ENCODE measurements at places on chromosomes 12 and 14.

- DNase-seq: no peak
These were observed 157.6 kb upstream of the TMCC3 start for GRCh38 chr12:94807951-94808350.

DNA sequence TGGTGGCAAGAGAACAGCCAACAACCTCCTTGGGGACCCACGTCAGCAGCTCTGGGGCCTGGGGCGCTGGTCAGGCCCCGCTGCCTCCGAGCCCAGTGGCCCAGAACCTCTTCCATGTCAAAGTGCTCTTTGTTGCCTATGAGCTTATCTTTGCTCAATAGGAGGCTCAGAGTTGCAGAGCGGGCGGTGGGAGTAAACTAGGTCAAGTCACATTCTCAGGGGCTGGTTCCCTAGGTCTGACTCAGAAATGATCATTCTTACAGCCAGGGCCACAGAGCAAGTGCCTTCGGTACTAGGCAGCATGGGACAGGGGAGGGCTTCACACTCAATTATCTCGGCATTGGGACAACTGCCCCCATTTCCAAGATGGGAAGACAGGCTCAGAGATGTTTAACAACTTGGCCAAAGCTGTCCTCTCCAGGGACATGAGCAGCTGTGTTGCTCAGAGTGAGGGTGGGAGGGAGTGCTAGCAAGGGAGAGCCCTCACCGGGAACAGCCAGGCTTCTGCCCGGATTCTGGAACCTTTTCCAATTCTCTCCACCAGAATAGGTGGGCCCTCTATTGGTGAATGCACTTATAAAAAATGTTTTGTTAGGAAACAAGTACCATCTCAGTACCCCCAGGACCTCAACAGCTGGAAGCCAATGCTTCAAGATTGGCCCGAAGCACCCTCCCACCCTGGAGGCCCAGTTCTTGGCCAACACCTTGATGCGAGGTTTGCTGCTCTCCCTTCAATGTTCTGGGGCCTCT is 11.9 kb downstream of the SLC25A29 start:
- DNase-seq: no peak

- DNase-seq: no peak
These were observed at the start of gene VRTN for GRCh38 chr14:74348241-74348734. TSS of gene VRTN (plus strand) at chr14:74348471. CDS start at chr14:74356784, 8,313 bp downstream.

GRCh38 chr12:117551665-117552064 is 190.2 kb upstream of the NOS1 start:
- DNase-seq: no peak

DNA sequence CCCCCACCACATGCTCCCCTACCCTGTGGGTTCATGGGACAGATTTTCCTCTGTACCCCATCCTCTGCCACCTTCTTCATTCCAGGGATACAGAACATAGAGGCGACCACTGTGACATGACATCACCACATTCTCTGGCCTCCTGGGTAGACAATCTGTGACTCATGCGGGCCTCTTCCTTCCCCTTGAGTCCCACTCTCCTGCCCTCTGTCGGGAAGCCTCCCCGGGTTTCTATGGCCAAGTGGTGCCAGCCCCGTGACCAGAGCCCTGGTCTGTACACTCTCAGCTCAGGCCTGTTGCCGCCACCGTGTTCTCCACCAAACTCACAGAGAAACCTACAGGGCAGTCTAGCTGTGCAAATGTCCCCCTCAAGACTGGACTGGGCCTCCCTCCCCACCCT is 8.0 kb downstream of the CLMN start:
- no peak for DNase-seq

- DNase-seq: no peak
These were observed 197.5 kb downstream of the STXBP6 start for GRCh38 chr14:24852312-24853060.

DNA sequence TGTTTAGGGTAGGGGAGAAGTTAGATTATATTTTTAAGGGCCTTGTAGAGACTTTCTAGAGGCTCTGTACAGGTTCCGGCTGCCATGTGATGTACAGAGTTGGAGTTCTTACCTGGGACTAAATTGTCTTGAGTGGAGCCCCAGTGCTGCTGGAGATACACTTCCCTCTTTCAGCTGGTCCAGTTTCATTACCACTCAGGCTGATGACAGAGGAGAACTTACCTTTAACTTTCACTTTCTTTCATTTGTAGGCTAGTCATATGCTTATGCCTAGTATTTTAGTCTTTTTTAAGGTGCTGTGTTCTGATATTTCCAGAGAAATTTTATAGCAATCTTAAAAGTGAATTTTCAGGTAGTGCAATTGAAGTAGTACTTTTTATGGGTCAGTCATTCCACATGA is 117.3 kb downstream of the ERC1 start:
- DNase-seq: no peak

DNA sequence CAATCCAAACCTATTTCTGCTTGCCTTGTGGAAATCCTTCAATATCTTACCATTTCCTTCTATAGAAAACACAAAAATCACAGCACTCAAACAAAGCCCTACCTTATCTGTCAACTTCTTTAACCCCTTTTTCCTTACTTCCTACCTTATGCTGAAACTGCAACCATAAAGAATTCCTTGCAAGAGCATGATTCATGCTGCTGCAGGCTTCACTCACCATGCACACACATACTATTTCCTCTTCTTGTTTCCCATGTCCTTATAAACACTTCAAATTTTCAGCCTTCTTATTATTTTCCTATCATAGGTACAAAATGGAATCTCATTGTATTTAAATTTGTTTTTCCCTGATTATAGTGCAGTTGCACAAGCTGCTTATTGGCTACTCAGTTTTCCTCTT is 23.3 kb downstream of the LMNTD1 start:
- DNase-seq: no peak

GRCh38 chr12:66736931-66737330 is 58.1 kb upstream of the GRIP1 start:
- no peak for DNase-seq

DNA sequence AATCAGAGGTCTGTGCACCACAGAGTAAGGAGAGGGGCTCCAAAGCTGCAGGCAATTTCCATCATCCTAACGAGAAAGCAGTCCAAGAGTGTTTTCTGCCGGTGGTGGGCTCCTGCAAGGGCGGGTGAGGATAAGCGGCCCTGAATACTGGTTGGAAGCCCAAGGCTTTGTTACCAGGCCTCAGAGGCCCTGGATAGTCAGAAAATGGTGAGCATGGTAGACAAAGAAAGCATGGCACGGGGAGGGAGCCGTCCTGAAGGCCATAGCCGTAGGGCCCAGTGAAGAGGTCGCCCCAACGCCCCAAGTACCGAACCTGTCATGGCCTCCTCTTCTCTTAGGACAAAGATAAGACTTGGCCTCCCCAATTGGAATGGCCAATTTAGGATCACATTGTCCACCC is 306.6 kb upstream of the FKBP4 start:
- no peak for DNase-seq

DNA sequence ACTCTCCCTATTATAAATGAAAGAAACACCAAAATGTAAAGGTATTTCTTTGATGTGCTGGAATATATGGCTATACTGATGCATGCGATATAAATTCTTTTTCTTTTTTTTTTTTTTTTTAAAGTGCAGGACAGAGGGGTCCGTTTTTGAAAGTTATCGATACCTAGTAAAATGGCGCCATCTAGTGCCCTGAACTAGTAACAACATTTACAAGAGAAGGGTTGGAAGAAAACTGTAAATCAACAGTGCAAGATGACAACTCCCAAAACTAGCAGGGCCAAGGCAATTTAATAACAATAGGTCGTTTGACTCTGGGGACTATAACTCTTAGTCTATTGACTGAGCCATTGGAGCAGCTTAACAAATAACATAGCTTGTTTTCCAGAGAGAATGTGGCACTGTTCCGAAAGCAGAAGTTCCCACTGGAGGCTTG is 137.7 kb downstream of the SPTSSA start:
- peak; percentile 55 for DNase-seq

- no peak for DNase-seq
These were observed 179.0 kb upstream of the KRR1 start for GRCh38 chr12:75690296-75690955.

GRCh38 chr14:96649327-96649601 is 147.1 kb downstream of the PAPOLA start:
- DNase-seq: no peak

DNA sequence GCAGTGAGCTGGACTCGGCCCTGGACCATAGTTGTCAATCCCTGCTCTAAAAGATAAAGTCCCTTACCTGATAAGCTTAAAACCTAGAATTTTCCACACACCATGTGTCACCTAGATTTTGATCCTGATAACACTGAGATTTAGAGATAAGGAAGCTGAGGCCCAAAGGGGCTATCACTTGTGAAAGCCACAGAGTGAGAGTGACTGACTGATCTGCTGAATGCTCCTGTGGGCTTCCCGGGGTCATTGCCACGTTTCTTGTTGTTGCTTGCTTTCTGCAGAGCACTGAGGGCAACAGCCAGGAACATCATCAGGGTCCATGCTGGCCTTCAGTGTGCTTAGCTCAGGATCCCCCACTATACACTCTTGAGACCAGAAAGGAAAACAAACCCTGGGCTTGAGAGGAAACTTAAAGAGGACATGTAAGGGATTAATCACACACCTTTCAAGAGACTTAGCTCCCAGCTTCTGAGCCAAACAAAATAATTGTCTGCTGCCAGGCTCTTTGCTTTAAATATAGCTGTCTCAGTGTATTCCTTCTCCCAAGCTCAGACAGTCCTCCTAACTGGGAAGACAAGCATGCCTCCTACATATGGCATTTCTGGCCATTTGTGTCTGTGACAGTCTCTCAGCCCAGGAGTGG is 82.6 kb upstream of the ARHGAP5 start:
- no peak for DNase-seq

DNA sequence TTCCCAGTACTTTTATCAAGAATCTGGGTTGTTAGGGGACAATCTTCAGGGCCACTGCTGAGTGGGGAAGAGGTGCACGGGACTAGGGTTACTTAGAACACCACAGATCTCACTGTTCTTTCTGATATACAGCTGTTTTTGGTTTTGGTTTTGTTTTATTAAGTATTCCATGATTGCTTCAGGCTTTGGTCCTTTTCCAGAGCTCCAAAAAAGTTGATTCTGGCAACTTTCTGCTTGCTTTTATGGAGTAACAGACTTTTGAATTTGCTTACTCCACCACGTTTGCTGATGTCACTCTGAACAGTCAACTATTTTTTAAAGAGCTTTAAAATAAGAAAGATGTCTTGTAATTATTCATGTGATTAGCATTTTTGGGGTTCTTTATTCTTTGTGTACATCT is 368.1 kb upstream of the FOXG1 start:
- no peak for DNase-seq

GRCh38 chr12:74259199-74259598 is 278.4 kb upstream of the ATXN7L3B start:
- no peak for DNase-seq

GRCh38 chr12:127035011-127035879 is 1231.7 kb upstream of the TMEM132C start:
- no peak for DNase-seq

GRCh38 chr14:85512451-85512850 is 17.5 kb upstream of the FLRT2 start:
- DNase-seq: no peak

DNA sequence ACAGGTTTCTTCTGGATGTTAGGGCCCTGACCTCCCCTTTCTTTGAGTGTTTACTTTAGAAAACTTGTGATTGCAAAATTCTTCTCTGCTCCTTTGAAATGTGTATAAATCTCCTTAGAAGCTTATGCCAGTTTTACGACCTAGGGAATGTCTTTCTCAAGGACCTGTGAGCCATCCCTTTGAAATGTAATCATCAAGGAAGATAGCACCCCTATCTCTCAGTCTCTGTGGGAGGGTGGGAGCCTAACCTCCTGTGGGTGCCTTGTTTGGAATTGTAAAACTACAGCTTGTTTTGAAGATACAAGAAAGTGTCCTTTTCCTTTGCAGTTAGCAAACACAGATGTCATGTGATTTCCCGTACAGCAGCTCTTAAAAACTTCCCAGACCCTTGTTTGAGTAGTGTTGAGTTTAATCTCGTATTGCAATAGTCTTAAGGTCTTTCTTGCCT is 3.3 kb downstream of the OR10AD1 start:
- no peak for DNase-seq

- peak; percentile 78 for DNase-seq
These were observed 172.2 kb upstream of the GZMB start for GRCh38 chr14:24806061-24806678.

GRCh38 chr12:116736962-116737773 is 701 bp downstream of the SPRING1 start:
- DNase-seq: peak; percentile 37

- DNase-seq: no peak
These were observed 203.8 kb downstream of the ADAMTS20 start for GRCh38 chr12:43348221-43348620.

DNA sequence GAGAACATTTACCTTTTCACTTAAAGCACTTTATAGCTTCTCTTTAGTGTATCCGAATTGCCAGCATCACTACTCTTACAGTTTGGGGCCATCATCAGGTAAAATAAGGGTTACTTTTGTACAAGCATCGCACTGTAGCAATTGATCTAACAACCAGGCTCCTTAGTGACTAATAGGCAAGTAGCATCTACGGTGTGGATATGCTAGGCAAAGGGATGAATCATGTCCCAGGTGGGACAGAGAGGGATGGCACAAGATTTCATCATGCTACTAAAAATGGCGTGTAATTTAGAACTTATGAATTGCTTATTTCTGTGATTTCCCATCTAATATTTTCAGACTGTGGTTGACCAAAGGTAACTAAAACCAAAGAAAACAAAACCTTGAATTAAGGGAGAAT is 582.3 kb downstream of the KCNH5 start:
- no peak for DNase-seq

GRCh38 chr14:92486881-92487280 is 26.7 kb upstream of the RIN3 start:
- no peak for DNase-seq

DNA sequence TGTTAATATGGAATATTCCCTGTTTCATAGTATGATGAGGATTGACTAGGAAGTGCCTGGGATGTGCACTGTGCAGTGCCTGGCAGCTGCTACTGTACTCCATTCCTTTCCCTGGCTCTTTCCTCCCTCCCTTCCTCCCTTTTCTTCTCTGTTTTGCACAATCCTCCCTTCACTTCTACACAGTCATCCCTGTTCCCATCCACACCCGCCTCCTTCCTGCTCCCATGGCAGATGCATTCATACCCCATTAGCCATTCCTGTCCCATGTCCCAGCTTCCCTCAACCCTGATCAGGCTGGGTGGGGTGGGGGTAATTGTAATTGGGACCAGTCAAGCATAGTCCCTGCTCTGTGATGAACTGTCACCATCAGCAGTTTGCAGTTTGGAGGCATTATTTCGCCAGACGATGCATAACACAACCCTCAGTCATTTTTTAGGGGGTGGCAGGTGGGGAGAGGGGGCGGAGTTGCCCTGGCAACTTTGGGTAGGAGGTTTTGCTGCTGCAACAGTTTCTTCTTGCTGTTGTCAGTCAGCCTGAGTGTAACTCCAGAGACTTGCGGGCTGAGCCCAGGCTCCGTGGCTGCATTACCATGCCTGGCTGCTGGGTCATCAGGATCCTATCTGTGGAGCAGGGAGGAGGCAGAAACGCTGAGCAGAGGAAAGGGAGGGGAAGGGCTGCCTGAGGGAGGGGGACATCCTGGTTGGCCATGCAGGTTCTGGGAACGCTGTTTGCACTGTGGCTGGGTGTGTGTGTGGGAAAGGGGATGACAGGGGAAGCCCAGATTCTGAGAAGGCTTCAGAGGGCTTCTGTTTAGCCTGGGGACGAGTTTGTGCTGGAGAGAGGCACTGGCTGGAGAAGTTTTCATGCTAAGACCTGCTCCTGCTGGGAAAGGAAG is 4.1 kb upstream of the KRT84 start:
- DNase-seq: no peak

GRCh38 chr14:34329301-34329700 is 132.7 kb downstream of the SPTSSA start:
- no peak for DNase-seq

- DNase-seq: no peak
These were observed 10.5 kb downstream of the CLEC6A start for GRCh38 chr12:8466241-8466640.

Data from endothelial cell (in vitro differentiated cells).